ENCODE measurements at places on chromosomes 5 and 9.

- DNase-seq, result no peak
These were observed 261.6 kb downstream of the BNC2 start for GRCh38 chr9:16608906-16609305.

- peak; percentile 65 for DNase-seq
These were observed 138.0 kb downstream of the NUDT12 start for GRCh38 chr5:103424453-103425205.

DNA sequence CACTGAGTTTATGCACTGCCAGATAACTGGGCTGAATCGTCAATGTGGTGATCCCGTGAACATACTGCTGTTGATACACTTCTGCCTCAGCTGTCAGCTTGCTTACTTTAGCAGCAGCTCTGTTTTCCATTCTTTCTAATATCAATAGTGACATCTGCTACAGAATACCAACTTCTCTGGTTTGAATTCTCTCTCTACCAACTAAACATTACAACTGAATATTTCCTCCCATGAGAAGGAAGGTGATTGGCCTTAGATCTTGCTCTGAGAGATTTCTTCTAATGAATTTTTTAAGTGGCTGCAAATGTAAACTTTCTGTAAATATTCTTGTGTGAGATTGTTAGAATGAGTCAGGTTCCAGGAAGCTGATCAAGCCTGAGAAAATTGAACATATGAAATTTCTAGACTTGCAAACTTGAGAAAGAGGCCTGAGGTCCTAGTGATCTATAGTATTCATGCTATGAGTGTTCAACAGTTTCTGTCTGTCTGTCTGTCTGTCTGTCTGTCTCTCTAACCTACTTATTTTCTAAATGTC is 205.5 kb upstream of the CDKN2B start:
- DNase-seq, result no peak

GRCh38 chr9:134662143-134662876 is 20.7 kb downstream of the COL5A1 start:
- DNase-seq, result peak; percentile 85

GRCh38 chr9:14350754-14351153 is 36.8 kb upstream of the NFIB start:
- no peak for DNase-seq

DNA sequence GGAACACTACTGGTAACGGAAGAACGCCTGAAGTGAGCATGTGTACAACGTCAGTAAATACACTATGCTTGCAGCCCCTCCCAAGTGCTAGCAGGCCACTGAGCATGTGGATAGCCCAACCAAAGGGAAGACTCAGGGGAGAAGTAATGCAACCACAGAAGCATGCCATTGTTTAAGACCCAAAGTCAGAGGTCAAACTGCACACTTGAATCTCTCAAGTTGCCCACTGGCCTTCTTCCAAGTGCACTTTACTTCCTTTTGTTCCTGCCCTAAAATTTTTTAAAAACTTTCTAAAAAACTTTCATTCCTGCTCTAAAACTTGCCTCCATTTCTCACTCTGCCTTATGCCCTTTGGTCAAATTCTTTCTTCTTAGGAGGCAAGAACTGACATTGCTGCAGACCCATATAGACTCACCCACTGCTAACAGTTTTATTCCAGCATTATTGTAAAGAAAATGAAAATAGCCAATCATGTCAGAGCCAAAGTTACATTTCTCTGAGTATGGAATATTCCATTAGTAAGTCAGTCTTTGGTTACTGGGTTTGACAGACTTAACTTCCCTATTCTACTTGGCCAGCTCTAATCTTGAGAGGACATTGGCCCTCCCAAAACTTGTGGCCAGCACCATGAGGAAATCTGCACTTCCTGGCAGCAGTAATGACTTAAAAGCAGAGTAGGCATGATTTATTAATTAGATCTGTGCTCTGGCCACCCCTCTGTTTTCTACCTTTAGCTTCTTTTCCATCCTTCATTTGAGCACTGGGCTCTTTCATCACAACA is 76.9 kb downstream of the TSSK1B start:
- no peak for DNase-seq

- no peak for DNase-seq
These were observed 292.7 kb upstream of the NREP start for GRCh38 chr5:112049738-112050137.

DNA sequence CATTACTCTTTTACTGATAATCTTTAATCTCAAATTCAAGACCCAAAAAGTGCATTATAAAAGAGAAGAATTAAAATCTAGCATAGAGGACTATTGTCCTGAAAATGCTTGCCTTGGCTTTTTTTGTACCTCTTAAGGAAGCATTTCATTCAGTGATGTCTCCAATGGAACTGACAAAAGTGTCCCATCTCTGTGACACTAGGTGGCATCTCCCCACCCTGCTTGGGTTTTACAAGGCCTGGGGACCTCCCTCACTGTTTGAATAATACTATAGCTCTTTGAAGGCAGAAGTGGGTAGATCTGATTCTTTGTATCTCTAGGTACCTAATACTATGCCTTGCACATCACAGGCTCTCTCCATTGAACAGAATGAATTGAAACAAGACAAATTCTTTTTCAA is 180.6 kb downstream of the EPB41L4A start:
- DNase-seq, result no peak

GRCh38 chr5:127923804-127924570 is 159.6 kb upstream of the SLC12A2 start:
- no peak for DNase-seq

GRCh38 chr5:126023994-126024441 is 399.2 kb upstream of the GRAMD2B start:
- no peak for DNase-seq

DNA sequence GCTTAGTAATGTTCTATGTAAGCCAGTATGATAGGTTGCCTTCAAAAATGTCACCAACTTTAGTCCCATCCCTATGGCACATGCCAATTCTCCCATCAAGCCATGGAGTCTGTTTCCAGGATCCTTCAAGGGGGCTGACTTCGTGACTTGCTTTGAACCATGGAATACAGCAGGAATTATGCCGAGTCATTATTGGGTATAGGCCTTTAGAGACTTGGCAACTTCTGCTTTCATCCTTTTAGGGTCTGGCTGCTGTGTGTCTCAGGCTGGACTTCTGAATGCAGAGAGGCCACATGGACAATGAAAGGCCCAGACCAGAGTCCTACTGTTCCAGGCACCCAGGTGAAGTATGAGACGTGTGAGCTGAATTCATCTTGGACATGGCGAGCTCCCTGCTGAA is 109.8 kb downstream of the DENND1A start:
- DNase-seq, result no peak

DNA sequence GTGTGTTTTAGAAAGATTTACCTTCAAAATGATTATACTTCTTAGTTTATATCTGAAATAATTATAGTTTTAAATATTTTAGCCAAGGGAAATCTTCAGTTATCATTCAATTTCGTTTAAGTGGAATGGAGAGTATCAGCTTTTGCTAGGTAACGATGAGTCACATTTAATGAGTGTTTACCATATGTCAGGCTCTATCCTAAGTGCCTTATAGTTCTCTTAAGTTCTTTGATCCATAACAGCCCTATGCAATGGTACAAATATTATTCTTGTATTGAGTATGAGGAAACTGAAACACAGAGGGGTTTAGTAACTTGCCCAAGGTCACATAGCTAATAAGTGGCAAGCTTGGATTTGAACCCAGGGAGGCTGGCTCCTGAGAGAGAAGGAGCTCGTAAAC is 37.5 kb upstream of the SHB start:
- no peak for DNase-seq

DNA sequence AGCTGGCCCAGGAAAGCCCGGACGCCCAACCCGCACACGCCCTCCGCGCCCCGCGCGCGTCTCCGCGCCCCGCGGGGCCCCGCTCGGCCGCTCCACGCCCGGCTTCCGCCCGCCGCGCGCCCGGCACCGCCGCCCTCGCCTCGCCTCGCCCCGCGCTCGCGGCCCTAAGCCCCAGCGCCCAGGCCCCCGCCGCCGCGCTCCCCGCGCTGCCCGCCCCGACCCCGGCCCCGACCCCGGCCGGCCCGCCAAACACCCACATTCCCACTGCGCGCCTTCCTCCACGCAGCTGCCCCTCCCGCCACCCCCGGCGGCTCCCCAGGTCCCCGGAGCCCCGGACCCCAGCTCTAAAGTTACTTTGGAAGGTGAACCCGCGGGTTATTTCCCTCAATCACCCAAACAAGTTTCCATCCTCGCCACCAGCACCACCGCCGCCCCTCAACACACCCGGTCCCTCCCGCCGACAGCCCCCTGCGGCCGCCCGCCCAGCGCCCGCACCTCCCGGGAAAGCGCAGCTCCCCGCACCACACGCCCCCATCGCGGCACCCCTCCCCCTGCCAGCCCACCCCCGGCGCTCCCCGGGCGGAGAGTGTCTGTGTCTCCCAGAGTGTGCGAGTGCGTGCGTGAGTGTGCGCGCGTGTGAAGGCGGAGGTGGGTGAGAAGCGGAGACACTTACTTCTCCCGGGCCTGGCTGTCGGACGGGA is 439 bp downstream of the SSBP2 start:
- DNase-seq, result peak; percentile 22

GRCh38 chr9:79263628-79264027 is 308.1 kb upstream of the TLE4 start:
- DNase-seq, result peak; percentile 49

DNA sequence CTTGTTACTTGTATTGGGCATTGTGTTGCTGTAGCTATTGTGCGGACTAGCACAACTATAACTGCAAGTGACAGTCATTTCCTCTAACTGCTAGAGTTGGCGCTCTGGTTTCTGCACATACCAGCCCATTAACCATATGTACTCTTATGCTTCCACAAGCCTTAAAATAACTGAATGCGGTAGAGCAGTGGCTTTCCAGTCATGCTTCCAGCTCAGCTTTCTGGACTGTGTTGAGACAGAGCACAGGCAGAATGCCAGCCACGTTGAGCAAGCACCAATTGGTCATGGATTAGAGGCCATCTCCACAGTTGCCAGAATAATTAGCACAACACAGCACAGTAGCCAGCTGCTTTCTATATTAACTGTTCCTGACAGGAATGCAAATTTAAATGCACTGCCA is 12.2 kb downstream of the INVS start:
- DNase-seq, result peak; percentile 90

DNA sequence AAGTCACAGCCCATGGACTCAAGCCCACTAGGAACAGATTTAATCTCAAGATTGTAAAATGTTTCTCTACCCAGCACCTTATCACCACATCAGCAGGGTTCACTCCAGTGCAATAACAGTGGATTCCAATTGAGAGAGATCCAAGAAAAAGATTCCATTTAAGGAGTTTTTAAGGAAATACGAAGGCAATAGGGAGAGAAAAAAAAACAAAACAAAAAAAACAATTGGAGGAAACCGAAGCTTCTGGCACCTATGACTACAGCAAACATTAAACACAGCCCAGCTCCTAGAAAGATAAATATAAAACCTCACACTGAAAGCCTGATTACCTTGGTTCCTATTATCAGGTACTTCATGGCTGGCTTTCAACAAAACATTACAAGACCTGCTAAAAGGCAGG is 192.7 kb downstream of the DAB2IP start:
- DNase-seq, result no peak

GRCh38 chr9:127149010-127149409 is 26.6 kb upstream of the ANGPTL2 start:
- DNase-seq, result no peak

DNA sequence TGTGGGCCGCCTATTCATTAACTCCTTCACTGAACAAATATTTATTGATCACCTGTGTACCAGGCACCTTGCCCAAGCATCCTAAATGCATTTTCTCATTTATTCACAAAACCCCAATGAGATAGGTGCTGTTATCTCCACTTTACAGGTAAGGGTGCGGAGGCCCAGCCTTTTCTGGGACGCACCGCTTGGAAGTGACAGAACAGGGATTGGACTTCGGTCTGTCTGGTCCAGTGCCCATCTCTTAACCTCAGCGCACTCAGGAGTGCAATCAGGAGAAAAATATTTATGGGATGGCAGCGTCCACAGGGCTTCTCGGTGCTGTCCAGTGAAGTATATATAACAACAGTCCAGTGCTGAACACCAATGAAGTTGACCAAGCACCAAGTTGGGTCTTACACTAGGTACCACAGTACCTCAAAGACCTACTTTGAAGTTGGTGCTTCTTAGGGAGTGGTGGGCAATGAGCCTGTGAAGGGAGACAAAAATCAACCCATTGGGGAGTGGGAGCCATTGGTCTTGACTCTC is 18.9 kb upstream of the GARNL3 start:
- DNase-seq, result no peak

DNA sequence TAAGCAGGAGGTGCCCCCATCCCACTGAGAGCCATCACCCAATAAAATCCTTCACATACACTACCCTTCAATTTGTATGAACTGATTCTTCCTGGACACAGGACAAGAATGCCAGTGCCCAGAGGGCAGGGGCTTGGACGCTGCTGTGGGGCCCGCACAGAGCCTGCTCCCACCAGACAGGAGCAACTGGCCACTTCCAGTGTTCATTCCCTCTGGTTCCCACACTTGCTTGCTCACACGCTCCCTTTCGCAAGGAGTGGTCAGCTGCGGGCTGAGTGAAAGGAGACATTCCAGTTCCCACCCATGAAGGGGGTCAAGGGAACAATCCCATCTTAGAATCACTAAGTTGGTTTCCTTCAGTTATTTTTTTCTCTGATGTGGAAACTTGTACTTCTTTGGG is 314.5 kb upstream of the ACO1 start:
- DNase-seq, result no peak

DNA sequence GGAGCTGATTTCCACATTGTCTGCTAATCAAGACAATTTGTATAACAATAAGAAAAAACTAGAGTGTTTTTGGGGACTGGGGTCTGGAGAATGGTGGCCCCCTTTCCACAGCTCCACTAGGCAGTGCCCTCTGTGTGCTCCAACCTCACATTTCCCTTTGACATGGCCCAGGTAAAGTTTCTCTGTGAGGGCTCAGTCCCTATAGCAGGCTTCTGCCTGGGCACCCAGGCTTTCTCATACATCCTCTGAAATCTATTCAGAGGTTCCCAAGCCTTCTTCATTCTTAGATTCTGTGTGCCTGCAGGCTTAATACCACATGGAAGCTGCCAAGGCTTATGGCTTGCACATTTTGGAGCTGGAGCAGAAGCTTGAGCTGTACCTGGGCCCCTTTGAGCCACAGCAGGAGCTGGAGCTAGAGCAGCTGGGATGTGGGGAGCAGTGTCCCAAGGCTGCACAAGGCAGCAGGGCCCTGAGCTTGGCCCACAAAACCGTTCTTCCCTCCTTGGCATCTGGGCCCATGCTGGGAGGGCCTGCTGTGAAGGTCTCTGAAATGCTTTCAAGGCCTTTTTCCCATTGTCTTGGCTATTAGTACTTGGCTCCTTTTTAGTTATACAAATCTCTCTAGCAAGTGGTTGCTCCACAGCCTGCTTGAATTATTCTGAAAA is 49.1 kb upstream of the VPS13A start:
- DNase-seq, result no peak

DNA sequence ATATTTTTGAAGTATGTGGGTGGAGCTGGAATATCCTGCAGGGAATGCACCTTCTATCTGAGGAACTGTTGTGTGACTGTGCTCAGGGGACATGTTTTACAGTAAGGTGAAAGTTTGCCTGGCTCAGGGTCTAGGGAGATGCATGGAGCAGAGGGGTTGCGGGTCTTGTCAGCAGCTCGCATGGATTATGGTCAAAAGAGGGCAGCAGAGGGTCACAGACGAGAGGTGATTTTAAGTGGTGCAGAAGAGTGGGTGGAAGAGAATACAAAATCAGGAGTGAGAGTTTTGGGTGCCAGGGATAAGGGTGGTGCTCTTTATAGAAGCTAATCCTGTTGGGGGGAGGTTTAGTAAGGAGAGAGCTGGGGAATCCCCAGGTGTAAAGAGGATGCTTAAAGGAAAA is 53.5 kb upstream of the GRIN3A start:
- no peak for DNase-seq

- no peak for DNase-seq
These were observed 7.6 kb downstream of the OTULIN start for GRCh38 chr5:14672082-14672481.
